OCI-LY7 (cell line): ENCODE measurements at places on chromosomes 4 and X. TPM values are rescaled to one million over a fixed set of nuclear protein-coding genes. Genes with fewer than 3 reads are reported as not detected.
A peak's percentile ranks its signal among the peaks of the same experiment; 100 is the strongest.

DNA sequence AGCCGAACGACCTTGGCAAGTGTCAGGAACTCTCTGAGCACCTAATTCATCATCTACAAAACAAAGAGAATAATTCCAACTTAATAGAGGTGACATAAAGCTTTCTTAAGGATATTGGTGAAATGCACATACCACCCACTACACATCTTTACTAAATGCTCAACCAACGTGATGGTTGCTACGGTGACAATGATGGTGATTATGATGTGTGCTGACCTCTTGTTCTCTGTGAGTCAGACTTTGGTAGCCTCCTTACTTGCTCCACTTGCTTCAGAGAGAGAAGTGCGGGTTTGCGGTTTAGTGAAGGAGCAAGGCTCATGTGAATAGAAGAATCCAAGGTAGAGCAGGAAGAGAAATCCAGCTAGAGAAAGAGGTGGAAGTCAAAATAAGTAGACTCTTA, 52.8 kb upstream of the CLNK start:
- DNase-seq, result no peak

Gene TEX11
- total RNA-seq, result not detected in 2 replicates

DNA sequence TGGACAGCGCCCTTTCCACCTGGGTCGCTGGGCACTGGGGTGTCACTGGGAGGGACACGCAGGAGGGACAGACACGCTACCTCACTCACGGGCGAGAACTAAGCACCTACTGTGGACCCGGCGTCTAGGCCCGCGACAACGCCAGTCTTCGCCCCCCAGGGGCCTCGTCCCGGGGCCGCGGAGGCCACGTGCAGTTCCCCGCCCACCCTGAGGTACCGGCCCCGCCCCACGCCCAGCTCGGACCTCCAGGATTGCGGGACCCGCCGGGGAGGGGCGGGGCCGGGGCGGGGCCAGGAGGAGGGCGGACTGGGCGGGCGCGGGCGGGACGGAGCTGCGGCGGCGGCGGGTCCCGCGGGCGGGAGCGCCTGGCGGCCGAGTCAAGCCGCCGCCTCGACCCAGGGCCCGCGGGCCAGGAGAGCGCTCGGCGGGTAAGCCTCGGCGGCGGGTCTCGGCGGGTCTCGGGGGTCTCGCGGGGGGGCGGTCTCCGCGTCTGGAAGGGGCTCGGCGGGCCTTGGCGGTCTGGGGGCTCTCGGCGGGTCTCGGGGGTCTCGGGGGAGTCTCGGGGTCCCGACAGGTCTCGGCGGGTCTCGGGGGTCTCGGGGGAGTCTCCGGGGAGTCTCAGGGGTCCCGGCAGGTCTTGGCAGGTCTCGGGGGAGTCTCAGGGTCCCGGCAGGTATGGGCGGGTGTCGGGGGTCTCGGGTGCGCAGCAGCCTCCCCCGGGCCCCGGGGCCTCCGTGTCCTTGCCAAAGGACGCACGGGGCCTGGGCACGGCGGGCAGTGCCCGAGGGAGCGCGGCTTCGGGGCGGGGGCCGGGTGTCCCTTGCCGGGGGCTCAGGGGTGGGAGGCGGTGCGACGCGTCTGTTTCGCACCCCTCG, at the start of gene SH3BP2:
TSS of gene SH3BP2 (plus strand) at position 375 of the 875 bp plus-strand sequence. CDS start 27,533 bp downstream, outside the sequence.
- DNase-seq, result peak; percentile 48

DNA sequence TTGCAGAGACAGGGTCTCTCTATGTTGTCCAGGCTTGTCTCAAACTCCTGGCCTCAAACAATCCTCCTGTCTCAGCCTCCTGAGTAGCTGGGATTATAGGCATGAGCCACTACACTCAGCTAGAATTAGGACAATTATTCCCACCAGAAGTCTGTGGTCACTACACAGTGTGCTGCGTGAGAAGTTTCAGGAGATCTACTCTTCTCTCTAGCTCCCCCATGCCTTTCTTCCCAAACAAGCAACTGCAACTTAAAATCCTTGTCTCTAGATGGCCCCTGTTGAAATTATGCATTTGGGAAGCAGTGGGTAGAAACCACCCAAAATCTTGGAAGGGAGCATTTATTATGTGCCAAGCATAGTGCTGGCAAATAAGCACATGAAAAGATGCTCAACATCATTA, 21.1 kb upstream of the MAP7D3 start:
- no peak for DNase-seq

- no peak for DNase-seq
Observed at GRCh38 chrX:40402831-40403533, 177.8 kb upstream of the ATP6AP2 start.

Gene CHRDL1
- total RNA-seq, result not detected in 2 replicates

Gene PABPC1L2B
- total RNA-seq, result not detected in 2 replicates

Gene MAP7D2
- total RNA-seq, result 0.13 TPM in 1 of 2 replicates, not detected in the other

- no peak for DNase-seq
Observed at GRCh38 chr4:40887764-40888131, 138.0 kb downstream of the NSUN7 start.

Gene EMD
- total RNA-seq, result 64.1 and 64.6 TPM in 2 replicates

DNA sequence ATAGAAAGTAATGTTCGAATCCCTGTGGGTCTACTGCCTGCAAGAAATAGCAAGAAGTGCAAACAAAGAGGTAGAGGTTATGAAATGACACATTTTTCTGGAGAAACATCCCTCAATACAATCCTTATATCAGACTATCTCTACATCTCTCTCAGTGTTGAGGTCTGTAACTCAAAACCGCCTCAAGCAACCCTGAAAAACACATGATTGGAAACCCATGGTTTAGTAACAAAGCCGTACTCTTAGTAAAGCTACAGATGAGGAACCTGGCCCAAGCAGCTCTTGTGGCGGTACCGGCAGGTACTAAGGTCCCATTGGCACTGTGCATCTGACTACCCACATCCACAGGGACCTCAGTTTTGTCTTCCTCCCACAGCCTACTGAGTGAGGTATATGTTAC, 53.9 kb downstream of the IRF2 start:
- no peak for DNase-seq

- DNase-seq, result no peak
Observed at GRCh38 chrX:116961872-116962582, 499.3 kb upstream of the CT83 start.

DNA sequence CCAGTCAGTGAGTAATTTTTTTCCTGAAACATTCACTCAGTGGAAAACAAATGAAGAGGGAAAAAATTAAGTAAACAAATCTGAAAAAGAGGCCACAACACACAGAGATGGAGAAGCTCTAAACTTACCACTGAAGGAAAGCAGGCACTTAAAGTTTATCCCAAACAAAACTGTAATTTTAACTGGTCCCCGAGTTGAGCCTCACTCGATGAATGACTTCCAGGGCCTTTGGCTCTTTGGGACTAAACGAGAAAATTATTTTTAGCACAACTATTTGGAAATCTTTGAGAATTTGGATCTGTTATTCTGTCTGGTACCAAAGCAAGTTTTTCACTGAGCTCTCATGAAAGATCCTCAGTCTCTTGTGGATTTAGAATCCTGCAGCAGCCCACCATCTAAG, at the start of gene C1QTNF7:
TSS of gene C1QTNF7 (plus strand) at position 333 of the 400 bp plus-strand sequence. CDS start 7,711 bp downstream, outside the sequence.
- DNase-seq, result no peak

- DNase-seq, result peak; percentile 7
Observed at GRCh38 chr4:3302786-3303564, 10.2 kb downstream of the RGS12 start.

GRCh38 chrX:29862126-29862677, 353.2 kb upstream of the MAGEB2 start:
- no peak for DNase-seq

Gene RIPPLY1
- not detected in 2 replicates for total RNA-seq

DNA sequence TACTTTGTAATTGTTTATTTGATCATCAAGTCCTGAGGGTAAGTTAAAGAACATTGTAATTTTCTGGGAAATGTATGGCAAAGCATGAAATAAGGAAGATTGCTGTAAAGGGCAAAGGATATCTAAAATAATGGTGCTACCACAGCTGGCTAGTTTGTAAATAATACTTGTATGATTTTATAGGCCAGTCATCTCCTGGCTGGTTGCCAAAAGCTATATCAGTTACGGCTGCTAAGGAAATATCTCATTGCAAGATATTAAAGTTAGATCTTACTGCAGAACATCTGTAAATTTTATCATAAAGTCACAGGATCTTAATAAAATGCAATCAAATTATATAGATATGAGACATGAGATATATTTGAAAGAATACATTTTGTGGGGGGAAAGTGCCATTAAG, 150.8 kb upstream of the CXCL13 start:
- no peak for DNase-seq

DNA sequence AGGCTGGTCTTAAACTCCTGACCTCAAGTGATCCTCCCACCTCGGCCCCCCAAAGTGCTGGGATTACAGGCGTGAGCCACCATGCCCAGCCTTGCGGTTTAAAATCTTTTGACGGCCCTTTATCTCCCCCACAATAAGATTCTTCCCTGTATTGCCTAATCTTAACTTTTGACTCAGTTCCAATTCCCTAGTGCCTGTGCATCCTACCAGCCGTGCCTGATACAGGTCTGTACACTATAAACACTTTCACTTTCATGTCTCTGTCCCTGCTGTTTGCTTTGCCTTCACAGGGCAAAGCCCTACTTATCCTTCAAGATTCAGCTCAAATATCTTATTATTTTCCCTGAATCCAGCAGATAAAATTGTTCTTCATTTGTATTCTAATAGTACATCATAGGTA, 74.6 kb downstream of the WDR44 start:
- DNase-seq, result no peak

Gene GATA1
- not detected in 2 replicates for total RNA-seq

Gene CSTF2
- total RNA-seq, result 30.0 and 32.6 TPM in 2 replicates

Gene TRPC3
- not detected in 2 replicates for total RNA-seq

GRCh38 chr4:52883183-52883621, 21.1 kb downstream of the RASL11B start:
- no peak for DNase-seq

- DNase-seq, result no peak
Observed at GRCh38 chrX:421646-422391, 35.1 kb upstream of the PPP2R3B start.

Gene KLHL4
- not detected in 2 replicates for total RNA-seq

Gene BEX3
- not detected in 2 replicates for total RNA-seq

GRCh38 chrX:118714521-118714920, 12.9 kb upstream of the IL13RA1 start:
- no peak for DNase-seq

GRCh38 chr4:25889589-25890503, 24.2 kb upstream of the SMIM20 start:
- no peak for DNase-seq

Gene ANXA5
- total RNA-seq, result 39.2 and 40.1 TPM in 2 replicates

DNA sequence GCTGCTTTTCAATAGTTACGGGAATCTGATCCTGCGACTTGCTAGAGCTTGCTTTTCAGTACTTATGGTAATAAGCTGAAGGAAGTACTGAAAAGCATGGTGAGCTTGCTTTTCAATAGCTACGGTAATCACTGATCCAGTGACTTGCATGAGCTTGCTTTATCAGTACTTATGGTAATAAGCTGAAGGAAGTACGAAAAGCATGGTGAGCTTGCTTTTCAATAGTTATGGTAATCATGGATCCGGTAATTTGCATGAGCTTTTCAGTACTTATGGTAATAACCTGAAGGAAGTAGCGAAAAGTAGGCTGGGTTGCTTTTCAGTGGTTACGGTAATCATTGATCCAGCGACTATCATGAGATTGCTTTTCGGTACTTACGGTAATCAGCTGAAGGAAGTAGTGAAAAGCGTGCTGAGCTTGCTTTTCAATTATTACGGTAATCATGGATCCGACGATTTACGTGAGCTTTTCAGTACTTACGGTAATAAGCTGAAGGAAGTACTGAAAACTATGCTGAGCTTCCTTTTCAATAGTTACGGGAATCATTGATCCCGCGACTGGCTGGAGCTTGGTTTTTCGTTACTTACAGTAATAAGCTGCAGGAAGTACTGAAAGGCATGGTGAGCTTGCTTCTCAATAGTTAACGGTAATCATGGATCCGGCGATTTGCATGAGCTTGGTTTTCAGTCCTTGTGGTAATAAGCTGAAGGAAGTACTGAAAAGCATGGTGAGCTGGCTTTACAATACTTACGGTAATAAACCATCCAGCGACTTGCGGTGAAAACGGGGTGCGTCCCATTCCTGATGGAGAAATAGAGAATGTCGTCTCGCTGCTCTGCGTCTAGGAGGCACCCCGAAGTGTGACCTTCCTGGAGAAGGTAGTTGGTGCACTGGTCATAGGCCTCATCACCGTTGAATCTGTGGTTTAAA, 6.5 kb downstream of the CRLF2 start:
- peak; percentile 95 for DNase-seq

Gene ZNF732
- not detected in 2 replicates for total RNA-seq

GRCh38 chrX:42530027-42530426, 247.9 kb downstream of the PPP1R2C start:
- DNase-seq, result no peak

DNA sequence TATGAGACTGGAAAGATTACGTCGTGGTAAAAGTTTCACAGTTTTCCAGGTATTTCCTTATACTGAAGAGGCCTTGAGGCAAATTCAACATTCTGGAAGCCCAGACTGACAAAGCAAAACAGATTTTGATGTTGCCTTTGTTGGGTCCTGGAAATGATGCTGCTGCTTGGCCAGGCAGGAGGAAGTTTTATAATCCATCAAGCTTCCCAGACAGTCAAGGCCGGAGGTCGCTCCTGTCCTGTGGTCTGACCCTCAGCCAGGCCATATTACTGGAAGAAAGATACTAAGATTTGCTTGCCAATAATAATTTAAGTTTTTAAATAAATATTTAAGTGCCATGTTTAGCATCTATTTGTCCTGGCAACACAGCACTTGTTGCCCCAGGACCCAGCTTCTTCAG, 63.4 kb downstream of the TAPT1 start:
- no peak for DNase-seq

GRCh38 chr4:150211799-150212445, 133.7 kb downstream of the DCLK2 start:
- DNase-seq, result no peak

GRCh38 chr4:4254666-4255065, 6.6 kb upstream of the TMEM128 start:
- DNase-seq, result no peak

Gene GRPEL1
- total RNA-seq, result 31.3 and 43.7 TPM in 2 replicates

GRCh38 chr4:176413171-176413570, 93.4 kb downstream of the SPCS3 start:
- DNase-seq, result no peak

DNA sequence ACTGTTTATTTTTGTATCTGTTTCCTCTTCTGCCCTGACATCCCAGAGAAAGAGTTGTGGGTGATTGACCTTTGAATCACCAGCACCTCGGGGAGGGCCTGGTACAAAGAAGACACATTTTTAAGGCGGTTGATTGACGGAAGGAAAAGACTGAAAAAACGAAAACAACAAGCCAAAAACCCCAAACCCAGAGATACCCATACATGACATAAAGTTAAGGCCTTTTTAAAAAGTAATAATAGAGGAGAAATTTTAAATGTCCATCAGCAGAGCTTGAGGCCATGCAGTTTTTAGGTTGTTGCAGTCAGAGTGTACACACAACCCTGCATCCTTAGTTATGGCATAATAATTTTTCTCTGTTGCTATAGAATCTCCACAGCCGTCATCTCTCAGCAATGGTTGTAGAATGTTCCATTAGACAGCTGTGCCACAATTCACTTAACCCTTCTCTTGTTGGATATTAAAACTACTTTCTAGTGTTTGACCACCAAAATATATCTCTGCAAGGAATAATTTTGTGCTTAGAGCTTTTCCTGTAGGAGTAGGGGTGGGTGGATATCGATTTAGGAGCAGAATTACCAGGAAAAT, 110.2 kb downstream of the GNL3L start:
- peak; percentile 15 for DNase-seq

Gene RBMXL3
- not detected in 2 replicates for total RNA-seq
